CD8-positive, alpha-beta memory T cell (primary cell): ENCODE measurements at places on chromosomes 13 and 19.
A peak's percentile ranks its signal among the peaks of the same experiment; 100 is the strongest.

DNA sequence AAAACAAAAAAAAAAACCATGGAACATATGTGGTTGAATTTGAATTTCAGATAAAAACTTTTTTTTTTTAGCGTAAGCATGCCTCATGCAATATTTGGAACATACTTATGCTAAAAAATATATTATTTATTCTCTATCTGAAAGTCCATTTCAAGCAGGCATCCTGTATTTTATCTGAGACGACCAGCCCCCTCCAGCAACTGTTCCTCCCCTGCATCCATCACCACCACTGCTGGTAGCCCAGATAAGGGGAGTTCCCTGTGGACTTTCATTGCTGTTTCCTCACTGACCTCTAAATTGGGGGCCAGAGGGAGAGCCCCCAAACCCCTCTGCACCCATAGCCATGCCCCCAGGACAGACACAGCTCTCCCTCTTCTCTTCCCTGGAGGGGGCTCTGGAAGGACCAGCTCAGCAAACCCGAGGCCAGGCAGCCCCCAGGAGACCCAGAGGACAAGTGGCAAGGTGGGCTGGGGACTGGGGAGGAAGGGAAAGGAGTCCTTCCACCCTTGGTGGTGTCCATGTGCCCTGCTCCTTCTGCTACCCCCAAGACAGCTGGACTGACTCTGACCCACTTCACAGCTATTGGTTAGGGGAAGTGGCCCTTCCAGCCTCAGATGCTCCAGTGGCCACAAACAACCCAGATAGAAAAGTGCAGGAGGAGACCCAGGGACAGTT lies 6.6 kb upstream of the SIGLEC12 start:
- DNase-seq: no peak

DNA sequence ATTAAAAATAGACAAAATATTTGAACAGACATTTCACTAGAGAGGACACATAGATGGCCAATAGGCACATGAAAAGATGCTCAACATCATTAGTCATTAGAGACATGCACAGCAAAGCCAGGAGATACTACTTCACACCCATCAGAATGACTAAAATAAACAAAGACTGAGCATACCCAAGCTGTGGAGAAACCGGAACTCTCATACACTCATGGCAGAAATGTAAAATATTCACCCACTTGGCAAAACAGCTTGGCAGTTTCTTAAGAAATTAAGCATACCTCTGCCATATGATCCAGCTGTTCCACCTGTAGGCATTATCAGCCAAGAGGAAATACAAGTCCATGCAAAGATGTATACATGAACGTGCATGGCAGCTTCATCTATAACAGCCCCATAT lies 213.4 kb downstream of the TSHZ3 start:
- DNase-seq: no peak

DNA sequence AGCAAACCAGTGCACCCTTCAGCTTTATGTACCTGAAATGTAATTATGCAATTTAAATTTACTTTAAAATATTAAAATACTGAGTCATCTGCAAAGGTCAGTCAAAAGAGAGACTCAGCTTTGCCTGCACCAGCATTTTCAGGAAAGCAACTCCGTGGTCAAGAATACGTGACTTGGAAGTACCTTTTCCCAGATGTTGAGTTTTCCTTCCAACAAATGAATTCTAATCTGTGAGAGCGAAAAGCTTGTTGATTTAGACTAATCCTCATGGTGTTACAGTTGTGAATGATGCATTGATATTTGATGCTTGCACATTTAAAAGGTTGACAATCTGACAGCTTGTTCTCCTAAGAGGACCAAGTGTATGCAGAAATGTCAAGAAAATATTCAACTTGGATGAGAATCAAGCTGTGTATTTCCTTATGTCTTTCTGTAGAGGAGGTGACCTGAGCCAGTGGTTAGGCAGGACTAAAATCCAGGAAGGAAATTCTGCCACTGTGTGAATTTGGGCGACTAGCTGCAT lies 270.4 kb downstream of the ABCC4 start:
- no peak for DNase-seq

DNA sequence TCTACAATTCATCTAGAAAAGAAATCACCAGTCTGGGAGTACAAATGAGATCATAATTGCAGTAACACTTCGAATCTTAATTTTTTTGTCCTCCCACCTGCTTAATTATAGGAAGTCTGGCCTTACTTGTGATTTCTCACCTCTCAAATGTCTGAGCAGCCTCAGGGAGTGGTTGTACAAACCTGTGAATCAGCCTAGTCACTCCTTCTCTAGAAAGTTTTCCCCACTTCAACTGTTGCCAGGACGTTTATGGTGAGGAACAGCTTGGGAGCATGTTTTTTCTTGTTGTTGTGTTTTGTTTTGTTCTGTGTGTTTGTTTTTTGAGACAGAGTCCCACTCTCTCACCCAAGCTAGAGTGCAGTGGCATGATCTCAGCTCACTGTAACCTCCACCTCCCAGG lies 50.3 kb upstream of the CLDN10 start:
- no peak for DNase-seq

- no peak for DNase-seq
Measured at GRCh38 chr19:16585094-16585801, 13.0 kb upstream of the SLC35E1 start.

DNA sequence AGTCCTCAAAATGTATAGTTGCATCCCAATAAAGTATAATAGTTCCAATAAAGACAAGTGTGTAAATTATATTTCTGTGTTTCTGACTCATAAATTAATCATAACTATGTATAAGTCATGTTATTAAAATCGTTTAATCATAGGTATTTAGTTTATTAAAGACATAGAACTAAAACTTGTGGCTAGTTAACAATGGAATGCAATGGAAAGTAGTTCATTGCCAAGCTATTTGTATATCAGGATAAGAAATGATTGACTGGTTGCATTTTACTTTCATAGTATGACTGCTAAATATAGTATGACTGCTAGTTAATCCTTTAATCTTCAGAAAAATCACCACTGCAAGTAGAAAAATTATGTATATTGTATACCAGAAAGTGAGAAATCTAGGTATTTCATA lies 16.9 kb downstream of the COG3 start:
- no peak for DNase-seq

DNA sequence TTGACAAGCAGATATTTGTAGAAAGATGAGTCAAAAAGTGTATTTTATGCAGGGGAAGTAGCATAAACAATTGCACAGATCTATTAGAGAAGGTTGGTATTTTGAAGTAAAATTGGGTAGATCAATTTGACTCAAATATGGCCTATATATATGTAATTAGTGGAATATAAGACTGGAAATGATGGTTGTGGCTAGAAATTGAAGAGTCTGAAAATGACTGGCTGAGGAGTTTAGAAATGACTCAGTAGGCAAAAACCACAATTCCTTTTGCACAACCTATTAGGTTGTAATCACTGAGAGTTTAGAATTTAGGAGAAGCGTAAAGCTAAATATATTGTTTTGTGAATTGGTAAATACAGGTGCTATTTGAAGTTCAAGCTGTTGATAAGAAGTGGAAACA lies 622.6 kb upstream of the PCDH20 start:
- no peak for DNase-seq

- peak; percentile 50 for DNase-seq
Measured at GRCh38 chr19:18173572-18174288, at the start of gene IFI30. IFI30 (plus strand) TSS chr19:18173813; CDS start chr19:18173842, 29 bp downstream.

DNA sequence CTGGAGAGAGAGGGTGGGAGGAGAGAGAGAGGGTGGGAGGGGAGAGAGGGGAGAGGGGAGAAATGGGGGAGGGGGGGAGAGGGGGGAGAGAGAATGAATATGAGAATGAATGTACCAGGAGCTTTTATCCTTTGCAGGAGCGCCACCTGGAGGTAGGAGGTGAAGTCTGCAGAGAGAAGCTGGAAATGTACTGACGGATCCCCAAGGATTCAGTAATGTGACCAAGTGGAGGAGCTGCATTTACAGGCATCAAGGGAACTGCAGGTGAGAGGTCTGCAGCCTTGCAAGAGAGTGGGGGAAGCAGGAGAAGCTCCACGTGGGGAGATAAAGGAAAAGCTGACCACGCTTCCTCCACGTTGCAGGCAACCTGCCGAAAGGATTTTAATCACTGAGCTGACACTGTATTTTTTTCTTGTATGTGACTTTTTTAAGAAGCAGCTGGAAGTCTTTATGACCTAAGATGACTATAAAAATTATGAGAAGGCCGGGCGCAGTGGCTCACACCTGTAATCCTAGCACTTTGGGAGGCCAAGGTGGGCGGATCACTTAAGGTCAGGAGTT lies 33.7 kb downstream of the VSTM1 start:
- peak; percentile 22 for DNase-seq

DNA sequence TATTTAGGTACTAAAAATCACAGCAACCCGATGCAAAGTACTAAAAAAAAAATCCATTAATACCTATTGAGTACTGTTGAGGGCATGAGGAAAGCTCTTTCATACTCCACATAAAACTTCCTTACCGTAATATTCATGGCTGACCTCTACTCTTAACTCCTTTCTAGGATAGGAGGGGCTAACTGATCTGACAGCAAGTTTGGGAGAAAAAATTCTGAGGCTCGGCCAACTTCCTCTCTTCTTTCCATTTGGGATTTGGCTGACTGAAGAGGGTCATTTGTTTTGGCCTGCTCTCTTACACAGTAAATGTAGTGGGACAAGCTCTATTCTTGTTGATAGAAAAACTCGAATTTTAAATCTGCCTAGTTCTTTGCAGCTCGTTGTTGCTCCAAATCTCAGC lies 9.4 kb upstream of the USPL1 start:
- no peak for DNase-seq

DNA sequence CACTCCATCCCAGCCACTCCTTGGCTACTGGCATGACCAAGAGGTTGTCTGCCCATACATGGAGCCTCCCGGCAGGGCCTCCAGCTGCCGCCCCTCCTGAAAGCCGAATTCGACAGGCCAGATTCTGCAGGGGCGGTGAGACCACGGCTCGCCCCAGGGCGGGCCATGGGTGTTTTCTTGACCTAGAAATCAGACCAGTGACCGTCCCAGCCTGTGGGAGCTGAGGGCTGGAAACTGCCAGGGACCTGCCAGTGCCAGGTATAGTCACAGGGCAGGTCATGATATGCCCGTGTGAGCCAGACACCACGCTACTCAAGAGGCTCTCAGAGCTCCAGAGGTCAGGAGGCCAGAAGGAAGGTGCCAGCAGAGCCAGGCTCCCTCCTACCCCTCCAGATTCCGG lies 16.8 kb downstream of the DAPK3 start:
- DNase-seq: no peak

GRCh38 chr19:40240332-40240731 lies 13.8 kb upstream of the CCNP start:
- no peak for DNase-seq

- no peak for DNase-seq
Measured at GRCh38 chr19:54209811-54210494, 9.3 kb downstream of the RPS9 start.
